ENCODE measurements at places on chromosomes 16 and 17. TPM values are rescaled to one million over a fixed set of nuclear protein-coding genes. Genes with fewer than 3 reads are reported as not detected.

DNA sequence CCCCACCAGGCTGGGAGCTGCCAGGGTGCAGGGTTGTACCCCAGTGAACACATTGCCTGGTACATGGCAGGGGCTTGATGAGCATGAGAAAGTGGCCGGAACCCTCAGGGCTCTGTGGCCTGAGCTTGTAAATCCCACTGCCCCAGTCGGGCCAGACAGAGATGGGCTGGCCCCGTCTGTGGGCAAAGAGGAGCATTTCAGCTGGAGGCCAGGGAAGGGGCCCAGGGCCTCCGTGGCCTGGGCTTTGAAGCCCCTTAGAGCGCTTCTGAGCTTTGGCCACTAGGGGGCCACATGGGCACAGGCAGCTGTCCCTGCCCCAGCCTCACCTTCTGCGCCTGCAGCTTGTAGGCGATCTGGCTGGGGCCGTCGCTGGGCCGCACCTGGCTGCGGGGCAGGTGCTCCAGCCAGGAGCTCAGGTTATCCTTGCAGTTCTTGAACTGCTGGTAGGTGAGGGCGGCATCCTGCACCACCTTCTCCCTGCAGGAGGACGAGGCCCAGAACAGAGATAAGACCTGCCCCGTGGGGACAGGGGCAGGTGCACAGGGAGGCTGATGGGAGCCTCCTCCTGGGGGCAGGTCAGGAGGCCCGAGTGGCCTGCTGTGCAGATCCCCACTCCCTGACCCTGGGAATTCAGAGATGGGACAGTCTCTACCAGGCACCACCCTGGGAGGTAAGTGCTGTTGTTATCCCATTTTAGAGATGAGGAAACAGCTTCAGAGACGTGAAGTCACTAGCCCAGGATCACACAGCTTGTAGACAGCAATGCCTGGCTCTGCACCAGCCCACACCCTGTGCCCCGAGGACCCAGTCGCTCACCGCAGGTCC, 12.8 kb downstream of the EVPL start:
- H3K27me3 ChIP-seq = no peaks in the 10 kb centered on the region
- peak overlapping the region; percentile 15 for H3K4me3 ChIP-seq
- peak; percentile 93 for DNase-seq
- no peak overlapping the region for H3K27ac ChIP-seq
- peaks cover 9% of the 10 kb centered on the region for H3K4me1 ChIP-seq
- no peaks in the 10 kb centered on the region for H3K36me3 ChIP-seq

DNA sequence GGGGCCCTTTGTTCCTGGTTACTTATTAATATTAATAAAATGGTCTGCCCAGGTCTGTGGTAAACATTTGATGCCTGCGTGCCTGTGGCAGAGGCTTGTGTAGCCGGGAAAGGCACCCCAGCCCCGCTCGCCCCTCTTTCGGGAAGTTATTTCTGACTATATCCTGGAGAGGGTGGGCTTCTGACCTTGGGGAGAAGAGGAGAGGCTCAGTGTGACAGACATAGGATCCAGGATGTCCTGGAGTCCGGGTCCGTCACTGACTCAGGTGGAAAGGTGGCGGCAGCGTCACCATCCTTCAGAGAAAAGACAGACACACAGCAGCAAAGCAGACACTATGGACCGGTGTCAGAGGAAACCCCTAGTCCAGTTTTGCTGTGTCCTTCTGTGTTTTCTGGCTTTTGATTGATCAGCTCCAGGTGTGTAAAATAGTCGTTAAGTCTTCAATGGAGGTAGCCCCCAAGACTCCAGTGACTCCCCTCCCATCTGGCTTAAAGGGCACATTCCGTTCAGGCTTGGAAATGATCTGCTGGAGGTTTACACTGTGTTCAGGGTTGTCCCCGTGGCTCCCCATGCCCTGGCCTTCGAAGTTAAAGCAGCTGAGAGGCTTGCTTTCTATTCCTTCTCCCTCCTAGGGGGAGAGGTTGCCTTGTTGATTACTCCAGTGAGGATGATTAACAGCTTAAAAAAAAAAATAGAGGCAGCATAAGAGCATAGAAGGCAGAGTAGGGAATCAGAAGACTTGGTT, 81.6 kb downstream of the CCDC182 start:
- H3K27me3 ChIP-seq = no peaks in the 10 kb centered on the region
- H3K4me1 ChIP-seq = peaks cover 59% of the 10 kb centered on the region
- no peaks in the 10 kb centered on the region for H3K36me3 ChIP-seq
- H3K4me3 ChIP-seq = no peak overlapping the region
- DNase-seq = peak; percentile 38

GRCh38 chr16:69554495-69554894, 11.3 kb upstream of the NFAT5 start:
- no peak overlapping the region for H3K4me3 ChIP-seq
- no peak overlapping the region for H3K27ac ChIP-seq
- H3K27me3 ChIP-seq = no peaks in the 10 kb centered on the region
- DNase-seq = no peak

DNA sequence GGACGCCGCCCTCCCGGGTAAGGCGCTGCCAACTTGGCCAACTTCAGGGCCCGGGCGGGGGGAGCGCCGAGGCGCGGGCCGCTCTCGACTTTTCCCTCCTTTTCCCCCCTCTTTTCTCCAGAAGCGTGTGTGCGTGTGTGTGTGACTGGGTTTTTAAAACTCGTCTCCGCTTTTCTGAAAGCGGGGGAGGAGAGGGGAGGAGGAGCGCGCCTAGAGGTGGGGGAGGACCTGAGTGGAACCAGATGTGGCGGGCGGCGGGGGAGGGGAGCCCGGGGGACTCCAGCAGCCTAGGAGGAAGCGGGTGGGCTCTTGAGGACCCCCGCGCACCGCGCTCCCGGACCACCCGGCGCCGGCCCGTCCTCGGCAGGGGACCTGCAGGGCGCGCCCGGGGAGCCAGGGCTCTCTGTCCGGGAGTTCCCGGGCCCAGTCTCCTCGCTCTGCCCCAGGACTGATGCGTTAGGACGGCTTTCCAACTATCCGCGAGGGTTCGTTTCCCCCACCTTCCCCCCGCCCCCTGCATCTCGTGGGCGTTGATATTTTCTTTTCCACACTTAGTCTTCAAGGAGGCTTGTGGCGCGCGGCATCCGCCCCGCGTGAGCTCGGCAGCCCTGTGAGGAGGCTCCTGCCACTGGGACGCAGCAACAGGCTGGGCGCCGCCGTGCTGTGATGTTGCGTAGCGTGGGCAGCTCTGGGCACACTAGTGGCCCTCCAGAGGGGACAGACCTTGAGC, 599 bp downstream of the MRC2 start:
- peaks cover 6% of the 10 kb centered on the region for H3K36me3 ChIP-seq
- peak overlapping the region; percentile 70 for H3K27ac ChIP-seq
- peaks cover 43% of the 10 kb centered on the region for H3K27me3 ChIP-seq
- no peak for DNase-seq

GRCh38 chr16:3995001-3995400, 114.5 kb upstream of the CREBBP start:
- no peaks in the 10 kb centered on the region for H3K27me3 ChIP-seq
- no peak overlapping the region for H3K27ac ChIP-seq
- no peak for DNase-seq
- peaks cover 19% of the 10 kb centered on the region for H3K36me3 ChIP-seq
- H3K4me3 ChIP-seq = no peak overlapping the region
- H3K4me1 ChIP-seq = no peaks in the 10 kb centered on the region

DNA sequence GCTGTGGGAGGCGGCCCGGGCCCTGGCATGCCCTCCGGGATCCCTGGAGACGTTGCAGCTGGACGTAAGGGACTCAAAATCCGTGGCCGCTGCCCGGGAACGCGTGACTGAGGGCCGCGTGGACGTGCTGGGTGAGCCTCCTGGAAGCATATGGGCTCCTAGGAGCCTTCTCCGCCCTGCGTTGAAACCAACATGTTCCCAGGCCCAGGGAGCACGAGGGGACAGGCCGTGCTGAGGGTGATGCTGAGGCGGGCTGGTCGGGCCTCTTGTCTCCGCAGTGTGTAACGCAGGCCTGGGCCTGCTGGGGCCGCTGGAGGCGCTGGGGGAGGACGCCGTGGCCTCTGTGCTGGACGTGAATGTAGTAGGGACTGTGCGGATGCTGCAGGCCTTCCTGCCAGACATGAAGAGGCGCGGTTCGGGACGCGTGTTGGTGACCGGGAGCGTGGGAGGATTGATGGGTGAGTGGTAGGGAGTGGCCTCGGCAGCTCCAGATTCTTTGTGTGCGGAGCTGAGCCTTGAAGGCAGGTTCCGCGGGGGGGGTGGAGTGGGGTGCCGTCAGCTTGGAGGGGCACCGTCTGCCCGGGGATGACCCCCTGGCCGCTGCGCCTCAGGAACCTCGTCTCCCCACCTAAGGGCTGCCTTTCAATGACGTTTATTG, 567 bp downstream of the HSD17B1 start:
- peak overlapping the region; percentile 94 for H3K4me3 ChIP-seq
- H3K4me1 ChIP-seq = peaks cover 37% of the 10 kb centered on the region
- H3K27me3 ChIP-seq = no peaks in the 10 kb centered on the region
- H3K27ac ChIP-seq = no peak overlapping the region
- peak; percentile 85 for DNase-seq
- H3K36me3 ChIP-seq = peaks cover 10% of the 10 kb centered on the region

DNA sequence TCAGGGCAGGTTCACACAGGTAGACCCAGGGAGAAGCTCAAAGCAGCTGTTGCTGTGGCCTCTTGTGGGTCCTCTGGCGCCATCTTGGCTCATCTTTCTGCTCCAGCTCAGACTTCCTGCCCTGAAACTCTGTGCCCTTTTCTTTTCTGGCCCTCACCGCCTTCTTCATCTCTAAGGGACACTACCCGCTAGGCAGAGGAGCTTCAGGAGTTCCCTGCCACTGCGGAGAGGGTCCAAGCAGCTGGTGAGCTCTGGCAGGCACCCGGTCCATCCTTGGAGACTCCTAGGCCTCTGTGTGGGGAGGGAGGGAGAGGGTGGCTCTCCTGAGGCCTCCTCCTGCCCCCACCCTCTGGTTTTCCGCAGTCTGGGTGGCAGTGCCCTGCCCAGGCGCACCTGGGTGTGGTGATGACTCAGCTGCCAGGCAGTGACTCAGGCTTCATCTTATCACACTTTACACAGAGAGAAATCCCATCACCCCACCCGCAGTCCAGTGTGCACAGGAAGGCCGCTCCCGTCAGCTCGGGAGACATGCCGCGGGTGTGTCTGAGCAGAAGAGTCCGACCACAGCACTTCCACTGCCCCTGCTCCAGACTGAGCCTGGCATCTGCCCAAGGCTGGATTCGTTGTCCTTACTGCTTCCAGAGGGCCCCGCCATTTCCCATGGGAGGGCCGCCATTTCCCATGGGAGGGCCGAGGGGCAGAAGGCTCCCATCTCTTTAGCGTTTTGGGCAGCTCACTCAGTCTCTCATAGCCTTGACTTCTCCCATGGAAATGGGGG, 7.3 kb downstream of the NT5C start:
- DNase-seq = peak; percentile 88
- no peaks in the 10 kb centered on the region for H3K36me3 ChIP-seq
- no peak overlapping the region for H3K4me3 ChIP-seq
- H3K27me3 ChIP-seq = no peaks in the 10 kb centered on the region
- peaks cover 20% of the 10 kb centered on the region for H3K4me1 ChIP-seq
- peak overlapping the region; percentile 79 for H3K27ac ChIP-seq

- DNase-seq = no peak
- H3K36me3 ChIP-seq = no peaks in the 10 kb centered on the region
- H3K4me1 ChIP-seq = peaks cover 14% of the 10 kb centered on the region
- no peak overlapping the region for H3K27ac ChIP-seq
- no peaks in the 10 kb centered on the region for H3K27me3 ChIP-seq
Measured at GRCh38 chr16:89670496-89671431, 13.1 kb downstream of the SPATA33 start.

- H3K36me3 ChIP-seq = no peaks in the 10 kb centered on the region
- peaks cover 16% of the 10 kb centered on the region for H3K4me1 ChIP-seq
- peak overlapping the region; percentile 71 for H3K27ac ChIP-seq
- DNase-seq = peak; percentile 95
Measured at GRCh38 chr16:81616321-81617020, 162.6 kb upstream of the PLCG2 start.

DNA sequence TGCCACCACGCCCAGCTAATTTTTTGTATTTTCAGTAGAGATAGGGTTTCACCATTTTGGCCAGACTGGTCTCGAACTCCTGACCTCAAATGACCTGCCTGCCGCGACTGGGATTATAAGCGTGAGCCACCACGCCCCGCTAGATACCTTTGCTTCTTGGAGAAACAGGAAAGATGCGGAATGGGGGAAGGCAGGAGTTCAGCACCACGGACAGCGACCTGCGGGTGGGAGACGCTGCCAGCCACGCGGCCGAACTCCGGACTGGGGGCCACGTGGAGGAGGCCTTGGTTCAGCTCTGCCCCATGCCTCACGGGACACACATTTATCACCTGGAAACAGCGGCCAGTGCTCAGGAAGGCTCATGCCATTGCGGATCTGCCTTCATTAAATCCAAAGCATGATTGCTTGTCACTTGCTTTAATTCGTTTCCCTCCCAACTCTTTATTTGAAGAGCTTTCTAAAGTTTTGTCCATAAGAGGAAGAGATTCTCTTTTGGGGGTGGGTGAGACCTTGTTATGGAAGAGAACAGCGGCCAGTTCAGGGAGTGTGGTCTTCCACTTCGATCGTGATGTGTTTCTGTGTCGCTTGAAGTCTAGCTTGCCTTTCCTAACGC, 219.9 kb downstream of the ENGASE start:
- no peaks in the 10 kb centered on the region for H3K36me3 ChIP-seq
- H3K27ac ChIP-seq = no peak overlapping the region
- H3K4me3 ChIP-seq = no peak overlapping the region
- H3K4me1 ChIP-seq = no peaks in the 10 kb centered on the region
- no peak for DNase-seq
- H3K27me3 ChIP-seq = no peaks in the 10 kb centered on the region

GRCh38 chr17:37648555-37648954, 5.3 kb upstream of the DDX52 start:
- H3K36me3 ChIP-seq = no peaks in the 10 kb centered on the region
- DNase-seq = no peak
- H3K4me3 ChIP-seq = no peak overlapping the region
- H3K4me1 ChIP-seq = peaks cover 15% of the 10 kb centered on the region
- no peaks in the 10 kb centered on the region for H3K27me3 ChIP-seq

GRCh38 chr16:54453871-54454270, 167.3 kb upstream of the IRX3 start:
- no peak overlapping the region for H3K4me3 ChIP-seq
- no peaks in the 10 kb centered on the region for H3K4me1 ChIP-seq
- H3K36me3 ChIP-seq = no peaks in the 10 kb centered on the region

DNA sequence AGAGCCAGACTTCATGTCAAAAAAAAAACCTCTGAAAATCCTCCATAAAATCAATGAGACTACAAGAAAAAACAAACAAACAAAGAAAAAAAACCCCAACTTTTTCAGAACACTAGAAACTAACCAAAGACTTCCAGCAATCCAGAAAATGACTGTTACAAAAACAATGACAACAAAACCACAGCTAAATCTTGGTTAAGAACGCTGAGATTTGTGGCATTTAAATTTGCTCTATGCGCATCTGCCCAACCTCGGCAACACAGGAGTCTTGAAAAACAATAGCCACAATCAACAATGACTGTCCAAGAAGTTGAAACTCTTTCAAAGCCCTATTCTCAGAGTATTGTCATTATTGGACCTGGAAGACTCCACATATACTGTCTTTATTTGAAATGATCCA, 402.4 kb downstream of the ZFHX3 start:
- H3K4me1 ChIP-seq = no peaks in the 10 kb centered on the region
- H3K27me3 ChIP-seq = no peaks in the 10 kb centered on the region
- no peak overlapping the region for H3K27ac ChIP-seq
- DNase-seq = no peak
- no peak overlapping the region for H3K4me3 ChIP-seq
- H3K36me3 ChIP-seq = no peaks in the 10 kb centered on the region

The ESRP2 gene
- total RNA-seq = not detected

The HYDIN gene
- 1.5 TPM for total RNA-seq

The CDC42EP4 gene
- total RNA-seq = 50.1 TPM

The CSH1 gene
- total RNA-seq = not detected

The WDR90 gene
- total RNA-seq = 30.2 TPM

The SLC16A6 gene
- total RNA-seq = 8.7 TPM

The PPP1R27 gene
- not detected for total RNA-seq

The TUBB3 gene
- not detected for total RNA-seq

The TLCD2 gene
- total RNA-seq = 5.2 TPM

The KRT24 gene
- total RNA-seq = not detected

Data from spleen (tissue), 13 donors.